ENCODE measurements at places on chromosomes 4 and X.

DNA sequence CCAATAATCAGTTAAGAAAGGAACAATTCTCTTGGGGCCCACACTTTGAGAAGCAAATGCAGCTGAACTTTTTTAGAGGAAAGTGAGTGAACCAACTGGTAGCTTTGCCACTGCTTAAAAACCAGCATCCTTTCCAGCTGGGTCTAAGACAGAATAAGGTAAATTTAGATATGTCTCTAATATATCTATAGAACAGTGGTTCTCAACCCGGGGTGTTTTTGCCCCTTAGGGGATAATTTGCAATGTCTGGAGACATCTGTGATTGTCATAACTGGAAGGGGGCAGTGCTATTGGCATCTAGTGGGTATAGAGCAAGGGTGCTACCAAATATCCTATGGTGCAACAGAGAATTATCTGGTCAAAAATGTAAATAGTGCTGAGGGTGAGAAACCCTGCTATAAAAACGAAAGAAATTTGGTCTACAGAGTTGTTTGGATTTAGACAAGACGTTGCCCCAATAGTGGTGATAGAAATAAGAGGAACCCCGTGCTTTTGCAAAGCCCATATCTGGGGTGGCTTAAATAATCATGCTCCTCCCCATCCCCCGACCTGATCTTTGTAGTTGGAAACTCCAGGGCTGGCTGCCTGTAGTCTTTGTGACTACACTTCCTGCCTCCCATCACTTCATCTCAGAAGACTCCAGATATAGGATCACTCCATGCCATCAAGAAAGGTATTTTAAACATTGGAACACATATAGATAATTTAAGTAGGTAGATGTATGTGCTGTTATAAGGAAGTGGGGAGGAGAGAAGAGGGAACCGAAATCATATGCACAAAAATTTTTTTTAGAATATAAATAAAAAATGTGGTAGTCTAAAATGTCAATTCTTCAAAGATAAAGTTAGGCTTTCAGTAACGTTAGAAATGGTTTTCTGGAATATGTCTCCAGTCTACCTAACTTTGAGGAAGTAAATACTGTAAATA is at the start of gene TLR7:
Gene TLR7, plus strand, starts transcription at position 622 of the 927 bp plus-strand sequence. CDS start 507 bp downstream, outside the sequence.
- no peak for DNase-seq

GRCh38 chrX:65769564-65770292 is 102.3 kb downstream of the MSN start:
- DNase-seq: no peak

DNA sequence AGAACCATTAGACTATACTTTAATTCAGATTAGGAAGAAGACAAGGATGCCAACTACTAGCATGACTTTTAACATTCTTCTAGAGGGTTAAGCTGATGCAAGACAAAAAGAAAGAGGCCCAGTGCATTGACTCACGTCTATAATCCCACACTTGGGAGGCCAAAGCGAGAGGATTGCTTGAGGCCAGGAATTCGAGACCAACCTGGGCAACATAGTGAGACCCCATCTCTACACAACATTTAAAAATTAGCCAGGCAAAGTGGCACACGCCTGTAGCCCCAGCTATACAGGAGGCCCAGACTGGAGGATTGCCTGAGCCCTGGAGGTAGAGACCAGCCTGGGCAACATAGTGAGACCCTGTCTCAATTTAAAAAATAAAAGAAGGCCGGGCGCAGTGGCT is 40.2 kb upstream of the HPRT1 start:
- DNase-seq: no peak

DNA sequence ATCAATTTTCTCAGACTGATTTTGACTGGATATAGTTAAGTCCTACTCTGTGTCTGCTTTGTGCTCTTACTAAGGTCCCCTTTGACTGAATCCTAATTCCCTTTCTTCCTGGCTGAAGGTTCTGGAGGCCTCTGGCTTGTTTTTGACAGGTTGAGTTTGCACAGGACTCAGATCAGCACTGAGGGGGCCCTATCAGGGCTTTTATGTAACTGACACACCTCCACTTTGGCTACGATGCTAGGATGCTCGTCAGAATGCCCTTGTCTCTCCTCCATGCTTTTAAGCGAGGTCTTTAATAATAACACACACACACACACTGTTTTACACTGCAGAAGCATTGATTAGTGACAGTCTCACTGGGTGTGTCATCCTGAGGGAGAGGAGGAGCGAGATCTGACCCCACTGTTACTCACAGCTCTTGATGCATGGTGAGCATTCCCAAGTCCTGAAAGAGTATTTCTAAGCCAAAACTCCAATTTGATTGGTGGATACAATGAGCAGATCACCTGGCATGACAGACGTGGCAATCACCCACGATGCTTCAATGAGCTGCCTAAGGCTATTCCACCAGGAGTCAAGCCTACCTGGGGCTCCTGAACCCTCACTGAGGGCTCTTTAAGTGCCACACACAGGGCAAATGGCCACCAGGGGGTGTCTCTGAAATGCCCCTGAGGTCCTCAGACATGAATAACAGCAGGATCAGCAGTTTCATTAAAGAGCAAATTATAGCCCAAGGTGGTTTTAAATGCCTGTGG is 130.4 kb upstream of the CPEB2 start:
- DNase-seq: no peak

- DNase-seq: no peak
Observed at GRCh38 chr4:9898596-9899305, 117.3 kb downstream of the DRD5 start.

DNA sequence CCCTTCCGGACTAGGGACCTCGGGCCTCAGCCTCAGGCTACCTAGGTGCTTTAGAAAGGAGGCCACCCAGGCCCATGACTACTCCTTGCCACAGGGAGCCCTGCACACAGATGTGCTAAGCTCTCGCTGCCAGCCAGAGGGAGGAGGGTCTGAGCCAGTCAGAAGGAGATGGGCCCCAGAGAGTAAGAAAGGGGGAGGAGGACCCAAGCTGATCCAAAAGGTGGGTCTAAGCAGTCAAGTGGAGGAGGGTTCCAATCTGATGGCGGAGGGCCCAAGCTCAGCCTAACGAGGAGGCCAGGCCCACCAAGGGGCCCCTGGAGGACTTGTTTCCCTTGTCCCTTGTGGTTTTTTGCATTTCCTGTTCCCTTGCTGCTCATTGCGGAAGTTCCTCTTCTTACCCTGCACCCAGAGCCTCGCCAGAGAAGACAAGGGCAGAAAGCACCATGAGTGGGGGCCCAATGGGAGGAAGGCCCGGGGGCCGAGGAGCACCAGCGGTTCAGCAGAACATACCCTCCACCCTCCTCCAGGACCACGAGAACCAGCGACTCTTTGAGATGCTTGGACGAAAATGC is at the start of gene WAS:
Gene WAS, plus strand, starts transcription at position 389 of the 572 bp plus-strand sequence. Its CDS starts 55 bp downstream, at position 444.
- no peak for DNase-seq

DNA sequence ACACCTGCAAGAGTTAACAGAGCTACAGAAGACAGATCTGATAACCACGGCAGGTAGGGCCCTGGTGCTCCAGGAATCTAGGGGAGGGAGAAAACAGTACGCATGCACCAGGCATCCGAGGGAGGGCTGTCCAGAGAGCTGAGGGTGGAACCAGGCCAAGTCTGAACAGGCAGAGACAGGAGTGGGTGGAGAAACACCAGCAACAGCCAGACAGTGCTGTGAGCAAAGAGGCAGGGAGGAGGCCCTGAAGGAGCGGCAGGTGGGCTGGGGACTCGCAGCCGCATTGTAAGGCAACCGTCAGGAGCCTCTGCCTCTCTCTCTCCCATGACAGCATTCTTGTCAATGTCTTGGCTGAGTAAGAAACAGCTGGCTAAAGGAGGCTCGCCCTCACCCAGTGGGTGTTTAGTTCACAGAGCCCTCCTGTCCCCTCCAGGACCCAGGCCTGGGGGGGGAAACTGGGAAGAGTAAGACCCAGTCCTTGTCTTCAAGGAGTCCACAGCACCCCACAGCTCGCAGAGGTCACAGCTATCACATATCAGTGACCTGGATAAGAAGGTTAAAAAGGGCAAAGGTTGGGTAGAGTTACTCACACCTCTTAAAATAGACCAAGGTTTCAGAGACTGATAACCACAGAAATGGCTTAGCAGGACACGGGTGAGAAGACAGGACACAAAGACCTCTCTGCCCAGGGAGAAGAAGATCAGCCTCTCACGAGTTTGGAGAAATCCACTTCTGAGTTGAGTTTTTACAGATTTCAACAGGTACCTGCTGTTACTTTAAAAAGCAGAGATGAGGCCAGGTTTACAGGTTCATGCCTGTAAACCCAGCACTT is 10.5 kb downstream of the ACSL1 start:
- no peak for DNase-seq

- DNase-seq: no peak
Observed at GRCh38 chr4:8510611-8511285, 69.4 kb upstream of the GPR78 start.
